ENCODE measurements at places on chromosomes 2 and 18.

DNA sequence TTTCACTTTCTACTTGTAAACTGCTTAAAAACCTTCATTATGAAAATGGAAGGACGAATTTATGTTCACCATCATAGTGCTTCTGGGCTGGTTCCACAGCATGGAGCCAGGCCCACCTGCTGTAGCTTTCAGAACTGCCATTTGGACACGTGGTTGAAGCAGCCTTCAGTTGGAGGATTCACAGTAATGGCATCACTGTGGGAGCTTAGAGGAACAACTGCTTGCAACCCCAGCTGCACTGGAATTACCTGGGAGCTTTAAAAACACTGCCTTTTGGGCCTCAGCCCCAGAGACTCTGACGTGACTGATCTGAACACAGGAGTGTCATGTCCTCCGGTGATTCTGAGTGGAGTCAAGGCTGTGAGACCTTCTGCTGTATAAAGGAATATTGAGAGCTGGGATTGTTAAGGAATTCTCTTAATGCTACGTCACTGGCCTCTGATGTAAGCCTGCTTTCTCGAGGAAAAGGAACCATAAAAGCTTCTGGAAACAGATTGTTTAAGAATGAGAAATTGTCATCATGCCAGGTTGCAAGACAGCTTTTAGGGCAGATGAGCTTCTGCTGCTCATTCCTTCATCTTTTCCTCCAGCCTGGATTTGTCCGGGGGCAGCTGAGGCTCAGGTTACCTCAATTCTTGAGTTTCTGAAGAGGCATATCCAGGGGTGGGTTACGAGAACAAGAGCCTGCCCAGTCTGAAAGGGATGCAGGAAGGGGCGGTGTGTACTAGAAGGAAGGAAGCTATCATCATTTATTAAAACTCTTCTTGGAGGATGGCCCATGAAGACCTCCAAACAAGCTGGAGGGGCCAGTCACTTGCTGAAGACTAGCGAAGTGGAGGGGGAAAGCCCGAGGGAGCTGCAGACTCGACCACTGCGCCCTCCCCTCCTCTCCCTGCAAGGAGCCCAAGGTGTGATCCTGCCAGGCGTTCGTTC lies 1.3 kb upstream of the IL1R1 start:
- no peak for DNase-seq

- no peak for DNase-seq
These were observed 43.8 kb downstream of the CYBRD1 start for GRCh38 chr2:171566057-171566456.

- no peak for DNase-seq
These were observed 504 bp downstream of the ASAP2 start for GRCh38 chr2:9206991-9207640.

GRCh38 chr2:69582582-69583176 lies 60.9 kb downstream of the AAK1 start:
- no peak for DNase-seq

DNA sequence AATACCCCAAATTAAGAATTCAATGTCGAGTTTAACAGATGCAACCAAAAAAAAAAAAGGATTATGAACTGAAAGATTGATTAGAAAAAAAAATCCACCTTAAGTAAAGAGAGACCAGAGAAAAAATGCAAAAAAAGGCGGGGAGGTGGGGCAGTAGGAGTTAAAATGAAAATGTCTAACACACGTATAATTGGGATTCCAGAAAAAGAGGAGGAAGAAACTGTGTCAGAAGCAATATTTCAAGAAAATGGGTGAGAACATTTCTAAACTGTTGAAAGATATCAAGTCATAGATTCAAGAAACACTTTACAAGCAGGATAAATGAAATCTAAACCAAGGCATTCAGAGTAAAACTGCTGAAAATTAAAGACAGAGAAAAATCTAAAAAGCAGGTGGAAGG lies 226.9 kb downstream of the KLHL29 start:
- no peak for DNase-seq

DNA sequence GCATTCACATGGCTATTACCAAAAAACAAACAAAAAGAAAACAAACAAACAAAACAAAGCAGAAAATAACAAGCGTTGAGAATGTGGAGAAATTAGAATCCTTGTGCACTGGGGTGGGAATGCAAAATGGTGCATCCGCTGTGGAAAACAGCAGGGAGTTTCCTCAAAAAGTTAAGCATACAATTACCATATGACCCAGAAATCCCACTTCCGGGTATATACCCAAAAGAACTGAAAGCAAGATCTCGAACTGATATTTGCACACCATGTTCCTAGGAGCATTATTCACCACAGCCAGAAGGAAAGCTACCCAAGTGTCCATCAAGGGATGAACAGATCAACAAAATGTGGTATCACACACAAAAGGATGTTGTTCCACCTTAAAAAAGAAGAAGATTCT lies 17.9 kb upstream of the TEX51 start:
- DNase-seq: no peak

- DNase-seq: no peak
These were observed 95.6 kb upstream of the KLHL14 start for GRCh38 chr18:32868406-32868805.

- DNase-seq: no peak
These were observed 205.7 kb downstream of the NBAS start for GRCh38 chr2:15355386-15355785.

- DNase-seq: no peak
These were observed 51.8 kb upstream of the STAT1 start for GRCh38 chr2:191065785-191066184.

DNA sequence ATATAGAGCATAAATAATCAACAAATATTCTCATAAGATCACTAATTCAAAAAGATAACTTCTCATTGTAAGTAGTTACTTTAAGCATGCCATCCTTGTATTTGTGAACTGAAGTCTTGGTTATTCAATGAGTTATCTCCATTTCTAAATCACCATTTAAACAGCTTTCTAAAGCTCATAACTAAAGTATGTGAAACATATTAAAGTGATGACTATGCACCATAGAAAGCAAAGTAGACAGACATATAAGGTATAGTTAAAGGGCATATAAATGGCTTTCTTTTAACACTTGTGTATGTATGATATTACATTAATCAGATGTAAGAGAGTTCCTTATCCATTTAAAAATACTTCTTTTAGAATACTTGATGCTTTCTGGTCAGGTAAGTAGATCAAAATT lies 83.5 kb downstream of the IKZF2 start:
- DNase-seq: no peak

DNA sequence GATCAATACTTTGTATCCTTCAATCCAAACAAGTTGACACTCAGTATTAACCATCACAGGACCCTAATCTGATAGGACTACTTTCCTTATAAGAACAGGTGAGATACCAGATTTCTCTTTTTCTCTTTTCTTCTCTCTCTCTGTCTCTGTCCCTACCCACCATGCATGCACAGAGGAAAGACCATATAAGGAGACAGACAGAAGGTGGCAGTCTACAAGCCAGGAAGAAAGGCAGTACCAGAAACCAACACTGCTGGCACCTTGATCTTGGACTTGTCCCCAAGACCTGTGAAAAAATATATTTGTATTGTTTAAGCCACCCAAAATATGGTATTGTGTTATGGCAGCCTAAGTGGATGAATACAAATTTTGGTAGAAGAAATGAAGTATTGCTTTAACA lies 156.2 kb upstream of the KCNH7 start:
- no peak for DNase-seq

DNA sequence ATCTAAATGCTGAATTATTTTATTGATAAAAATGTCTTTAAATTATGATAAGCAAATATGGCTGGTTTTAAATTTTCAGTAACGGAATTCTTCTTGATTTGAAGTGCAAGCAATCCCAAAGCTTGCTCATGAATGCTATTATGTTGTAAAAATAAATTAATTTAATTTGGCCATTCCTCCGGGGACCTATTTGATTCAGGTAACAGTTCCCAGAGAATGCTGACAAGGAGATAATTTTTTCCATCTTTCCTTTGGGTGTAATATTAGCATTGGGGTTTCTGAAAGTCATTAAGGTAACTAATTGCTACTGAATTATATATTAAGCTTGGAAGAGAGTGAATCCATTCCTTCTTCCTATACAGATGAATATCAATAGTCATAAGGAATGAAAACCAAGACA lies 12.5 kb upstream of the RMDN2 start:
- DNase-seq: no peak

DNA sequence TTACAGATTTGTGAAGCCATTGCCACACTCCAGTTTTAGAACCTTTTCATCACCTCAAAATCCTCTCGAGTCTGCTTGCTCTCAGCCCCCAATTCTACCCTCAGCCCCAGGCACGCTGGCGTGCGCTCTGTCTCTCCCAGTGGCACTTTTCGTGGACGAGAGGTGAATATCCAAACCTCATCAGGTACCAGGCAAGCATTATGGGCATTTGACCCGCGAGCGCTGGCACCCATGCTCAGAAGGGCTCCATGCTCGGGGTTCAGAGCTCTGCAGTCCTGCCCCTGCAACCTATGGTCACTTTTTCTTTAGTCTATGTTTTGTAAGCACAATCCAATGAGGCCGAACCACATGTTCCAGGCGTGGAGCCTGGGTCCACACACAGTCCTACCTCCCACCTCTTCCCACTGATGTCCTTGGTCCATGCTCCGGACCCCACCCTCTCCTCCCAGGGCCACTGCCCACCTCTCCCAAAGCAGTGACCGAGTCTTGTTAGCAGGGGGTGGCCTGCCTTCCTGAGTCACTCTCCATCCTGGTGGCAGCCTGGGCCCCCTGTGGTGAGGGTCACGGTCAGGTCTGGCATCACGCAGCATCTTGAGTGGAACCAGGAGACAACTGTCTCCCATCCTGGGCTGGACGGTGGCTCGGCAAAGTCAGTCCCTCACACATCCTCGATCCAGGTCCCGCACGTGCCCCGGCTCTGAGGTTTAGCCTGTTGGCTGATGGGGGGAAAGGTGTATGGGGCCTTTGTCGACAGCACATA lies 256.9 kb downstream of the NDUFA10 start:
- DNase-seq: no peak

DNA sequence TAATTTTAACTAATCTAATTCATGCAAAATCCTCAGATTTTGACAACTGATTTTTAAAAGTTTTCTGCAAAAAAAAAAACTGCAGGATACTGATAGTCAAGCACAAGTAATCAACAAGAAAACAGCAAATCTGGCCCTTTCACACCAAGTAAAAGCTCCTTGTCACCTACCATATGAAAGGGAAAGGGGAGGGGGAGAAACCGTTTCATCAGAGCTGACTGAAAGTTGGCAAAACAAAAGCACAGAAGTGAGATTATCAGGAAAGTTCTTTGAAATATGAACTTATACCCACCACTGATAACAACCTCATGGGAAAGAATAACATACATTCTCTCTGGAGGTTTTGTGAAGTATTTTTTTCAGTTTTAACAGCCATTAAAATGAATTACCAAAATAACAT lies 38.7 kb downstream of the ZNF521 start:
- no peak for DNase-seq

- no peak for DNase-seq
These were observed 18.6 kb upstream of the CTLA4 start for GRCh38 chr2:203849010-203849409.

GRCh38 chr2:152304836-152305235 lies 30.1 kb upstream of the FMNL2 start:
- DNase-seq: no peak

DNA sequence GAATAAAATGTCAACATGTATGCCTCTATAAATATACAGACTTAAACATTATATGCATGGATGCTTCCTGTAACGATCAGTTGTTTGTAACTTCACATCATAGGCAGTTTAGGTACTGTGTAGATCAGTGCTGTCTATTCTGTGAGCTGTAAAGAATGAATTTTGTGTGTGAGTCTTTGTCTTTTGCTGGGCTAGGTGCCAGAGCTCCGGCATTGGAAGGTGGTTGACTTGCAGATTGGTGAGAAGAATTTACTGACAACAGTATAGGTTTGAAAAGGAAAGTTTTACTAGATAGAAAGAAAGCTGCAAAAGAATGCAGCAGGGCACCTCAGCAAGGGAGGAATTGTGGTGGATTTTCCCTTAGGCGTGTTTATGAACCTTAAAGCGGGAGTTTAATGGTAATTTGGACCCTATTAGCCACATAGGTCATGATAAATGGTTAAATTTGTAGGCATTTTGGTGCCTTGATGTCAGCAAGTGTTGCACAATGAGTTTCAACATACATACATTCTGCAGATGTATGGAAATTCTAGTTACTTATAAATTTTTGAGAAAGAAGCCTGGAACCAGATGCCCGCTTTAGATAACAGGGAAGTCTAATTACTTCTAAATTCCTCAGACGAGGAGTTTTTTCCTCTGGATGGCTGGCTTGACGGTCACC lies 6.7 kb upstream of the QPCT start:
- DNase-seq: no peak

Data from stimulated activated CD8-positive, alpha-beta memory T cell treated with anti-CD3 and anti-CD28 coated beads, Interleukin-12 subunit alpha, Interleukin-12 subunit beta, amount 100 ng/mL, for 4 hours (primary cell).